ENCODE measurements at places on chromosomes 2 and 18.
A peak's percentile ranks its signal among the peaks of the same experiment; 100 is the strongest.

DNA sequence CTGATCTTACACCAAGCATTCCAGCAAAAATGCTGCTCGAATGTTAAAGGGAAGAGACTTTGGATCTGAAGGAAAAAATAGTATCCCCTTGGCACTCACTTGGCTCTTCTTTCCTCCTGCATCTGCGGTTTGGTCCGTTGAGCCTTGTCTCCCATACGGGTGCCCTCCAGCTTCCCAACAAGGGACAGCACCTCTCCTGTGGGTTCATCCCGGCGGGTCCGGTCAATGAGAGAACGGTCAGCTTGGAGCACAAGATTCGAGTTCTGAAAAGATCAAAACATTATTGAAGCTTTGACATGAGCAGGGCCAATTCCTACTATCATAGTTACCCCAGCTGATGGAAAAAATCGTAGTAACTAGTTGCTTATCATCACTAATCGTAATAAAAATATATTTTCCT, 740 bp downstream of the SNRNP200 start:
- no peak for DNase-seq

DNA sequence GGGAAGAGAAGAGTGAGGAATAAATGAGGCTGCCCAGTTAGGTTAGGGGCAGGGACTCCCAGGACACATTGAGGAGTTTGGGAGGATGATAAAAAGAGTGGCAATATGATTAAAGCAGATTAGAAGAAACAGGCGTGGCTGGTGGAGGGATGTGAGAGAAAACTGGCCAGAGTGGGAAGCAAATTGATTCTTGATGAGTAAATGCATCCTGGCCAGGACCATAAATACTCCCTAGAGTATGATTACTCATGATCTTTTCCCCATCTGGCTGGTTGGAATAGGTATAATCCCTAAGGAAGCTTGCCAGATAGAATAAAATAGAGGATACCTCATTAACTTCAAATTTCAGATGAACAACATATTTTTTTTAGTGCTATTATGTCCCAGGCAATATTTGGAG, 21.5 kb upstream of the DAW1 start:
- peak; percentile 80 for DNase-seq

DNA sequence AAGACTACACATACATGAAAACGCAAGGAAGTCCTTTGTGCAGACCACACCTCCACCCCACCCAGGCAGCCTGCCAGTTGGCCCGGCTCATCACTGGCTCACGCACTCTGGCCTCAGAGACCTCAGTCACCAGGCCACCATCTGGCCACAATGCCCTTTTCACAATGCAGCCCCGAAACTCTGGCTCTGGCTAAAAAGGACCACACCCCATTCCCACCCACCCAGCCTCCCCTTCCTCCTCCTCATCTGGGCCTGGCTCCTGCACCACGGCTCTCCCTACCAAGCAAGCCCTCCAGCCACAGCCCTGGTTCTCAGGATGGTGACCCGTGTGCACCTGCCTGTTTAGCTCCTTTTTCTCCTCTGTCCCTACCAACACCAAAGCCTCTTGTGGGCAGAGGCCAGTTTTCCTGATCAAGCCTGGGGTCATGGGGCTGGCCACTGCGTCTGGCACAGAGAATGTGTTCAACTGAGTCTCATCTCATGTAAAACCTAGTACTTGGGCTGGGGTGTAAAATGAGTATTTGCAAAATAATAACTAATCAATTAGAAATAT, 7.4 kb downstream of the HDAC4 start:
- DNase-seq, result peak; percentile 52

- DNase-seq, result peak; percentile 8
Measured at GRCh38 chr18:49185623-49186022, 234.9 kb upstream of the SMAD7 start.

DNA sequence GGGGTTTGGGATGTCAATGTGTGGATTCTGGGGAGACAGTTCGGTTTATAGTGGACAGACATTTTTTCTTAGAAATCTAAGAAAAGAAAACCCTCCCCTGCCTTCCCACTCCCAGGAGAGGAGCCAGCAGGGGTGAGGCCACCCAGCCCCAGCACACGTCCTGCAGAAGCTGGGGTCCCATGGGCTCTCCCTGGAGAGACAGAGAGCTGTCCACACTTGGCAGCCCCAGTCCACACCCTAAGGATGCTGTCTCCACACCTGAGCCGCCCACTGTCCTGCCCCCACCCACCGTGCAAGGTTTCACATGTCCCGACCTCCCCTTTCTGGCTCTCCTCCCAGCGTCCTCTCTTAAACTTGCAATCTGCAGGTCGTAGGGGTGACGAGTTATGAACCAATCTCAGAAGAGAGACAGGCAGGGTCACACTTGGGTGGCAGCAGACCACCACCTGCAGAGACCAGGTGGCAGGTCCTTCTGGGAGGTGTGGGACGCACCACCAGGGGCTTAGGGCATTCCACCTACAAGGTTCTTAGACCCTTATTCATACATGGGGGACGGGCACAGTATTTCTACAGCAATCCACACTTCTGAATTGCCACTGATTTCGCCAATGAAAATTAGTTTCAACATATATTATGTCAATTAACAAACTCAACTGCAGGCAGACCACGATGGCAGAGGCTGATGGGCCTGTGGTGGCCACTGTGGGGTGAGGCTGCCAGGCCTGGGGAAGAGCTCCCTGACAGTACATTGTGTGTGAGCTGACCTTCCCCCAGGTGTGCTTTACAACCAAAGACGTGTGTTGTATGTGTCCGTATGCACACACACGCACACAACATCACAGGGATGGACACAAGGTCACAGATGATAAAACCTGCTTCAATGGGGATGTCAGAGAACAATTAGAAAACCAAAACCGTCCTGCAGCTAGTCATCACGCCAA, 158.5 kb downstream of the TPO start:
- no peak for DNase-seq

- no peak for DNase-seq
Measured at GRCh38 chr2:20584045-20584398, 66.9 kb downstream of the HS1BP3 start.

- no peak for DNase-seq
Measured at GRCh38 chr18:62328586-62329525, 3.7 kb downstream of the TNFRSF11A start.

DNA sequence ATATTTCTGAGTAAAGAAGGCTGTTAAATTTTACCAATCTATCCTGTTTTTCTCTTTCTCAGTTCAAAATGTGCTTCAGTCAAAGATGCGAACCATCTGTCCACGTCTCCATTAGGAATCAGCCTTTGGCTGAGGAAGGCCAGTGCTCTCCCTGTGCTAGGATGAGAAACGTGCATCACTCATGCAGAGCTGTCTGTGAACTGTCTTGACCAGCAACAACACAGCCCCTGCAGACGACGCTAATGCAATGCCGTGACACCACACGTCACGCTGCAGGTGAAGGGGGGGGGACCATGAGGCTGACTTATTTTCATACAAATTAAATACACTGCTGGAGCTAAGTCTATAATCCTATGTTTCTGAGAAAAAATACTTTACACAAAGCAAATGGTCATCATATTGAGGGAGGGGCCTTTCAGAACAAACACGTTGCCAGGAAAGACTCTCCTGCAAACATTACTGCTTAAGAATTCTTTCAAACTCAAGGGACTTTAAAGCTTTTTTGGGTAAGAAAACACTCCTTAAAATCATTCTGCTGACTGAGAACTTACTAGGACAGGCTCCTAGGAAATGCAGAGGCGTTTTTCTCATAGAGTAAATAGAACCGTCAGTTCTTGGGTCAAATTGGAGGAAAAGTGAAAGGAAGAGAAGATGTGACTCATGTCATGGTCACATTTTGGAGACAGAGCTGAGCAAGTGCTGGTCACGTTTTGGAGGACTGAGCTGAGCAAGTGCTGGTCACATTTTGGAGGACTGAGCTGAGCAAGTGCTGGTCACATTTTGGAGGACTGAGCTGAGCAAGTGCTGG, 97.0 kb downstream of the MBP start:
- DNase-seq, result peak; percentile 29

DNA sequence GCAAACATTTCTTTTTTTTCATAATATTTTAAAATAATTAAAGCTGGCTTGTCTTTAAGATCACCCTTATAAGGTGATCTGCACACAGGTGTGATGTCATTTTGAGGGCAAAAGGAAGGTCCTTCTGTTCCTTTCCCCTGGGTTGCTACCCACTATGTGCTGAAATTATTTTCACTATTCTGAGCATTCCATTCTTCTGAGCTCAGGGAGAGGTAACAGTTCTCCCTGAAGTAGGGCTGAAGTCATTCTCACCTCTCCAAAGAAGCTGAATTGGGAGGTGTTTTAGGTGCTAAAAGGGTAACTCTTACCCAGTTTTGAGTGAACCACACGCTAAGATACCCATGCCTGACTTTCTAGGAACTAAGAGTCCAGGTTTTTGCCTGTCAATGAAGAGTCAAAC, 247.6 kb downstream of the SLC4A3 start:
- no peak for DNase-seq

DNA sequence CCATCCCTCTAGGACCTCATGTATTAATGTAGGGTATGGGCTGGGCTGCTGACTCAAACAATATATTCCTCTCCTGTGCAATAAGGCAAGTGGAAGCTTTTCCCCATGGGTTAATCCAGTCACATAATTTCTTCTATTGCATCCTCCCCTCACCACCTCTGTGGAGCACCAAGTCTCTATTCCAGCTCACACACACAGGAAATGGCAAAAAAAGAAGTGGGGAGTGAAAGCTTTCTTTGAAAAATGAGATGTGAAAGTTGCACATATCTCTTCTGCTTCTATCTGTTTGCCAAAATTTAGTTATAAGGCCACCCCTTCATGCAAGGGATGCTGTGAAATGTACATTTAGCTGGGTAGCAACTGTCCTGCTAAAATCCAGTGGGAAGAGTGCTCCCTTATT, 121.3 kb downstream of the CDC42EP3 start:
- no peak for DNase-seq

DNA sequence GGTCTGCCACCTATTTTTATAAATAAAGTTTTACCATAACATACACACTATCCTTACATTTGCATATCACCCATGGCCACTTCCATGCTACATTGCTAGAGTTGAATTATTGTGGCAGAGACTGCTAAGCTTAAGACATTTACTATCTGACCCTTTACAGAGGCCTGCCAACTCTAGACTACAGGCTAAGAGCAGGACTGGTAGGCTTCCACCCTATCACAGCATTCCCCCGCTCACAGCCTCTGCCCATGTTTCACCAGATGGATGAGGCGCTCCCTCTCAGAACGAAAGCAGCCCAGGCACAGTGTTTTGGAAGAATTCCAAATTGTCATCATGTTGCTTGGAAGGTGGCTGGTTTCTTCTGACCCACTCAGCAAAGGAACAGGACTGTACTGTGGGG, 91.7 kb upstream of the SLC35G4 start:
- DNase-seq, result no peak

DNA sequence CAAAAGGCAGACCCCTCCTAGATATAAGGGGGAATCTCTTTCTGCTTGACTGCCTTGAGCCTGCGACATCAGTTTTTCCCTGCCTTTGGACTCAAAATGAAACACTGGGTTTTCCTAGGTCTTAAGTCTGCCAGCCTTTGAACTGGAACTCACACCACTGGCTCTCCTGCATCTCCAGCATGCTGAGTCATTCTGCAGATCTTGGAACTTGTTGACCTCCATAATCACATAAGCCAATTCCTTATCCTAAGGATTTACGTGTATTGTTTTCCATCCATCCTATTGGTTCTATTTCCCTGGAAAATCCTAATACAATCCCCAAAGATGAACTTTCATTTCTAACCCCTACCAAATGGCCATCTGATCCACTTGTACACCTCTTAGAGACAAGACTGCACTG, 88.0 kb downstream of the AFF3 start:
- DNase-seq, result no peak

- DNase-seq, result no peak
Measured at GRCh38 chr2:222074674-222075073, 224.1 kb downstream of the PAX3 start.

DNA sequence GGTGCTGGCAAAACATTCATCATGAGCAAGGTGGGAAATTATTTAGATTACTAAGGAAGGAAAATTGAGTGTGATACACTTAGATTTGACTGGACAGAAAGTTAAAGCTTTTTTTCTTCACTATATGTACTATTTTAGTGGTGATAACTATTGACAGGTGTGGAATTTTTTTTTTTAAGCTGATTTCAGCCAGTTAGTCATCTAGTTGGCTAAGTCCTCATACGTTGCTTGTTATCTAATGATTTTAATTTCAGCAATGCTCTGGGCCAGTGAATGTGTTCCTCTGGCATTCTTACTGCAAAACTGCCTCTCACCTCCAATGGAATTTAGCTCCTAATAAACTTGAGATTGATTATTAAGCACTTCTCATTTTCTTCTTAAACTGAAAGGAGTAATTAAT, 1223.2 kb upstream of the ACVR2A start:
- DNase-seq, result no peak

GRCh38 chr2:171523088-171524017, 1.1 kb downstream of the CYBRD1 start:
- DNase-seq, result peak; percentile 79

DNA sequence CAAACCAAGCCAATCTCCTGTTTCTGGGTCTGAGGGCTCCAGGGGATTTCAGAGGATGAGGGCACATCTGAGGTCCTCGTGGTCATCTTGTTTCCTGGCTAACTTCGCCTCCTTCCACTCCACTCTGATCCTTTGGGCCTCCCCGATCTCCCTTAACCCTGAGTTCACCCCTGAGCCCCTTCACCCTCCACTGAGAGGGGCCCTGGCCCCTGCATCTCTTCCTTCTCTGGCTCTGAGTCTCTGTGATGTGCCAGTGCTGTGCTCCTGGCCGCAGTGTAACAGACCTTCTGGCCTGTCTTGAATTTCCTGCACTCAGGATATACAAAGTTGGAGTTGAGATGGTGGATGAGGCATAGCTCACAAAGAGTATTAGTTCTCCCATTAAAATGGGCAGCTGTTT, 84.7 kb upstream of the BOD1L2 start:
- no peak for DNase-seq

DNA sequence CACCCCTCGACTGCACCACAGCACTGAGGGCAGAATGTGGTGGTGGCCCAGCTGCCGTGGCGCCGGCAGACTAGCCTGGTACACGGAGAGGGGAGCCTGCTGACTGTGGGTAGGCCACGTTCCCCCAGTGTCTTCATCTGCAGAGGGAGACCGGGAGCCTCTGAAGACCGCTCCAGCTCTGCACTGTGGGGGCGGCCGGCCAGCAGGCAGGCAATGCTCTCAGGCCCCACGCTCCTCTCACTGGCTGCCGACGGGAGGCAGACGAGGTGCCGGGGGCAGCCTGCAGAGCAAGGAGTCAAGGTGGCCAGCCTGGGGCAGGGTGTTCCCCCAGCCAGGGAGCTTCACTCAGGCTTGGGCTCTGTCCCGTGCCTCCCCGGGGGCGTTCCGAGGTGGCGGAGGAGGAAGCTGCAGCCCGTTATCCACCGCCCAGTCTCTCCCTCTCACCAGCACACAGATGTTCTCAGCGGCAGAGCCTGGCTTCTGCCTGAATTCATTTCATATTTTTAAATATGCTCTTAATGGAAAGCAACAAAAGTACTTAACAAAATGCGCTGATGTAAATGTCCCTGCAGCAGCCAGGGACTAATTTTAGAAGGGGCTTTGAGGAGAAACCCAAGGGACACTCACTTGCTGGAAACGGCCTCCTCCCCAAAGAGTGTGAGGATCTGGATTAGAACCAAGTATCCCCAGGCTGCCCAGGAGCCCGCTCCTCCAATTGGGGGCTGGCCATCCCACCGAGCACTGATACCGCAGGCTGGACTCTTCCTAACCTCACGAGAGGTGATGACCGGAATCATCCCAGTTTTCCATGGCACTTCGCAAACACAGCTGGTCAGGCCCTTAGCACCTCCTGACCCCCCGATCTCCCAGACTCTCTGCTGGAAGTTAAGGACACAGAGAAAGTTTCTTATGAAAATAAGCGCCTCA, 87.8 kb downstream of the HDAC4 start:
- DNase-seq, result no peak
